ENCODE measurements at places on chromosomes 2 and 18.
A peak's percentile ranks its signal among the peaks of the same experiment; 100 is the strongest.

DNA sequence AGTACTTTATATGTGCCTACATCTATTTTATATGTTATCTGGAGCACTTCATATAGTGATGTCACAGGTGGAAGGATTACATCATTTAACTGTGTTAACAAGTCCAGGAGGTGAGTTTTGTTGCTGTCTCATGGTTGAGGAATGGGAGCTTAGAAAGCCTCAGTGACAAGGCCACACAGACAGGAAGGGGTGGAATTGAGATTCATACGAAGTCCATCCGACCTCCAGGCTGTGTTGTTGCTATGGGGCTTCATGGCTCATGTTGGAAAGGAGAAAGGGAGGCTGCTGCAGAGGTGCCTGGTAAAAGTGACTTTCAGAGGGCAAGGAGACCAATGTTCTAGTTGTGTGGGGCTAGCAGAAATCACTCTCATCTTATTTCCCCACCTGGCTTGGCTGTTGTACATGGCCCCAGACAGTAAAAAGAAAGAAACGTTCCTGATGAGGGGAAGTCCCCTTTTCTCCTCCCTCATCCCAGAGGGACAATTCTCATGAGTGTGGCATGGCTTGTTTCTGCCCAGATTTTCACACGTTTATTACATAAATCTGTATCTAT lies 31.0 kb upstream of the GREB1 start:
- no peak for DNase-seq

GRCh38 chr2:191847764-191848163 lies 876 bp upstream of the CAVIN2 start:
- DNase-seq: no peak

- DNase-seq: no peak
Observed at GRCh38 chr2:46945671-46946070, 30.1 kb upstream of the MCFD2 start.

DNA sequence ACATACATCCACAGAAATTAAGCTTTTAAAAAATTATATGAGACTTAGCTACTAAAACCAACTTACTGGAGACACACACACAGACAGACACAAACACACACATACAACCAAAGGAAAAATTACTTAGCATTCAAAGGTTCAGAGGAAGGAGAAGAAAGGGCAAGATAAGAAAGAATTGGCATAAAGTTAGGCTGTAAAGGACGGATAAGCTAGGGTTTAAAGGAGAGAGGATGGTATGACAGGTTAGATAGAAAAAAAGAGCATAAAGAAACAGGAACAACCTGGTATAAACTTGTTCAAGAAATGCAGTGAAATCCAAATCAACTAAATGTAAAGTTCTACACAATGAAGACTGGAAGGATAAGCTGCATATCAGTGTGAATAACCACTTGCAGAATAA lies 73.4 kb downstream of the SLC66A3 start:
- no peak for DNase-seq

GRCh38 chr2:224778474-224778877 lies 62.3 kb upstream of the CCDC195 start:
- peak; percentile 47 for DNase-seq

- DNase-seq: no peak
Observed at GRCh38 chr2:46198164-46198883, 98.9 kb upstream of the EPAS1 start.

DNA sequence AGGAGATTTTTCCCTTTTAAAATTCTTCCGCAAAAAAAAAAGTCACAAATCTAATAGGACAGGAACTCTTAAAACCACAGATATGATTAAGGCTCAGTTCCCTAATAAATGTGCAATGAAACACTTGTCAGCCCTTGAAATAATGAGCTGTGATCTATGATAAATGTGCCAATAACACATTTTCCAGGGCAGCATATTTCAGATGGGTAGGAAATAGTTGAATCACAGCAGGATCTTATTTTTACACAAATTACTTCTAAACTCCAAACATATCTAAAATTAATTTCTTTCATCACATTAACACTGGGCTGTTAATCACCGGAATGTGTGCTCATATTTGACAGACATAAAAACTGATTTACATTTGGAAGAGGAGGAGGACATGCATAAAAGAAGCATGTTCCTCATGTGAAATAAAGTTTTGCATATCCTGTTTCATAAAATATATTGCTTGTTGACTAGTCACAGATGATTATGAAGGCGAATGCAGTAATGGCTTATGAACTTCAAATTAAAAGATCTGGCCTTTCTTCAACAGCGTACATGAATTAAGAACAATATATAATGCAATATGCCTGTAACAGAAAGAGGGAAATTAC lies 281.4 kb downstream of the PAX3 start:
- DNase-seq: no peak

DNA sequence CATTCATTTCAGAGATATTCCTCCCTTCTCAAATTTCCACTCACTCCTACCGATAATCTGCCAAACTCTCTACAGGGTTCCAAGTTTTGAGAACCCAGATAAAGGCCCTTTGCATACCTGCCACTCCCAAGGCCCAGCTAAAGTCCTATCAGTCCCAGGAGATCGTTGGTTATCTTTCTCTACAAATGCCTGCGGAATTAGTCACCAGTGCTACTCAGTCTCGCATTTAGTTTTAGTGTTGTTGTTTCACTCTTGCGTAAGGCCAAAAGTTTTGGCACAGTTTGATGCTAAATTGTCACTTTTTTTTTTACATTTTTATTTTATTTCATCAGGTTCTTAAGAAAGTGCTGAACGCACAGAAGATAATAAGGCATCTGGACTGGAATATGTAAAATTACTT lies 29.2 kb upstream of the SETBP1 start:
- no peak for DNase-seq

DNA sequence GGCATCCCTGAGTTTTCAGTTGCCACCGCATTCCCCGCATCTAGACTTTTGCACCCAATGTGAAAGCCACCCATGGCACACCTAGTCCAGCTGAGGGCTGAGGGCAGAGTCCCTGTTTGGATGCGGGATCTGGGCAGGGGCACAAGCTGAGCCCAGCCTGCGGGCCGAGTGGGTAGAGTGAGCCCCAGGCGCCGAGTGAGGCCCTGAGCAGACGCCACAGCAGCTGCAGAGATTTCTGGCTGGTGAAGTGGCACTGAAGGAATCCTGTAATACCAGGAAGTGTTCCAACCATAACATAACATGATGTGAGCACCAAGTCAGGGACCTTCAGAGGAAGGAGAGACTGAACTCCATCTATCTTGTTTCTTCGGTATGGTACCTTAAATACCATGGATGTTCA lies 27.7 kb upstream of the FRZB start:
- DNase-seq: no peak

- DNase-seq: no peak
Observed at GRCh38 chr2:14998546-14998945, 366.0 kb downstream of the LRATD1 start.

- DNase-seq: no peak
Observed at GRCh38 chr2:235603659-235604058, 109.8 kb downstream of the AGAP1 start.

DNA sequence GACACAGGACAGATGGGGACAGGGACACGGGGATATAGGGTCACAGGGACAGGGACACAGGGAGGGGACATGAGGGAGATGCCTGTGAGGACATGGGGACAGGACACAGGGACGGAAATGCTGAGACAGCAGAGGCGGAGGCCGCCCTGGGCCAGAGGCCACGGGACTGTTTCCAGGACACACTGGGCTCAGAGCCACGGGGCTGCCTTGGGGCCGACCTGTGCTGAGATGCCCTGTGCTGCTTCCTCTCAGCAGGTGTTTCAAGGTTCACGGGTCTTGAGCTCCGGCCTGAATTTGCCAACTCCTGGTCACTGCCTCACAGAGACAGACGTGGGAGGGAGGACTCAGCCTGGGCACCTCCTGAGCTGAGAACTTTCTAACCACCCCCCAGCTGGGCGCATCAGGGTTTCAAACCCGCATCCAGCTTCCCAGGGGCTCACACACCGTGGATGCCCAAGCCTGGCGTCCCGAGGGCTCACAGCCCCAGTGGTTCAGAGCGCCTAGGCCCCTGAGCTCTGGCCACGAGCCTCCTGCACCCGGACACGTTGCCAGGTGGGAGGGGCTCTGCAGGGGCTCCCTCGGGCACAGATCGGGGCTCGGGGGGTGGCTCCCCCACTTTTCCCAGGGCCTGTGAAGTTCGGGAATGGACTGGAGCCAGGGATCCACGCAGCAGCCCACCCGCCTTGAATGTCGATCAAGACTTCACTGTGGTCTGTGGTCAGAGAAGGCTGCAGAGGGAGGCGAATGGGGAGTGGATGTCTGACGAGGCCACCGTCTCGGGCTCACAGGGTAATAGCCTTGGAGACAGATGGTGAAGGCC lies 64.1 kb downstream of the SLC66A2 start:
- no peak for DNase-seq

DNA sequence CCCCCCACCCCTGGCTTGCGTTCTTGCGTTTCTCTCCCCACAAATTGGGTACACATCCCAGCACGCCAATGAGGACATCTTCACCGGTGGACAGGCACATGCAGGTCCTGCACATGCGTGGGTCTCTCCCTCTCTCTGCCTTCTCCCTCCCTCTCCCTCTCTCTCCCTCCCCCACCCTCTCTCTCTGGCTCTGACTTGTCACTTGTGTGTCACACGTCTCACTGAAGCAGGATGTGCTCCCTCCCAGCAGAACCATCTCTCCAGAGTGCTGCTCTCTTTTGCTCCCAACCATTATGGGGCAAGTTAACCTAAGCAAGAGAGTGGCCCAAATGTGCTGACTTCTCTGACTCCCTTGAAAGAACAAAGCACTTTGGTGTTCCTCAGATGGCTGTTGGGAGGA lies 120.8 kb upstream of the CAB39 start:
- no peak for DNase-seq

DNA sequence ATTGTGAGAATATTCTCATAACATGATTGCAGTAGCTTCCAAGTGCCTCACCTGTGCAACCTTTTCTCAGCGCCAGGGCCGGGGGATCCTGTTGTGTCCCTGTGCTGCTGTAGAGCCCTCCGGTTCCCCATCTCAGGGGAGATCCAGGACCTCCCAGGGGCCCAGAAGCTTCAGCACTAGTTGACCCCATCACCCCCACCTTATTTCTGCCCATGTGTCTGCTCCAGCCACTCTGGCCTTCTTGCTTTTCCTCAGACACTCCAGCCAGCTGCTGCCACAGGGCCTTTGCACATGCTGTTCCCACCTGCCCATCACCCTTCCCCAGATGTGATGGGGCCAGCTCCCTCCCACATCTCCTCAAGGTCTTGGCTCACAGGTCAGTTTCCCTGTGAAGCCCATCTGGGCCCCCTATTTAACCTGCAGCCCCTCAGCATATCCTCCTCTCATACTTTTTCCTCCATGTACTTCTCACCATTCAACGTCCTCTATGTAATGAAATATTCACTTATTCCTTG lies 226.5 kb downstream of the SEPTIN10 start:
- DNase-seq: no peak
